ENCODE measurements at places on chromosomes 5 and 9. TPM values are rescaled to one million over a fixed set of nuclear protein-coding genes. Genes with fewer than 3 reads are reported as not detected.

- H3K27me3 ChIP-seq: no peaks in the 10 kb centered on the region
- no peak overlapping the region for H3K27ac ChIP-seq
- H3K4me1 ChIP-seq: no peaks in the 10 kb centered on the region
- no peak overlapping the region for H3K4me3 ChIP-seq
These were observed 25.3 kb downstream of the GLRA1 start for GRCh38 chr5:151899399-151899798.

DNA sequence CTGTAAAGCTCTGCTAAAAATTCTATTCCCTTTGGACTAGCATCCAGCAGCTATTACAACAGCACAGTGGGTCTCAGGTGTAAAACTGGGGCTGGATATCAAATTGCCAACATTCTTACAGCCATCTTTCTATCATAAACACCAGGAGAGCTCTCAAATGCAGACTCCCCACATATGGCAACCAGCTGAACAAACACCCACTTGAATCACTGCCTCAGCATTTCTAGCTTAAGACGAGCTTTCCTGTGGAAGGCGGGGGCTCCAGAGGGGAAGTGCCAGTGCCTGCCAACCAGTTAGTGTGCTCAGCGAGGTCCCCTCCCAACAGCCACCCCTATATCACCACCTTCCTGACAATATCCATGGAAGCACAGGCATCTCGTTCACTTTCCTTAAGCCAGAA is 62.2 kb downstream of the IPPK start:
- no peak for DNase-seq
- no peaks in the 10 kb centered on the region for H3K4me1 ChIP-seq
- H3K4me3 ChIP-seq: no peak overlapping the region
- no peaks in the 10 kb centered on the region for H3K27me3 ChIP-seq

DNA sequence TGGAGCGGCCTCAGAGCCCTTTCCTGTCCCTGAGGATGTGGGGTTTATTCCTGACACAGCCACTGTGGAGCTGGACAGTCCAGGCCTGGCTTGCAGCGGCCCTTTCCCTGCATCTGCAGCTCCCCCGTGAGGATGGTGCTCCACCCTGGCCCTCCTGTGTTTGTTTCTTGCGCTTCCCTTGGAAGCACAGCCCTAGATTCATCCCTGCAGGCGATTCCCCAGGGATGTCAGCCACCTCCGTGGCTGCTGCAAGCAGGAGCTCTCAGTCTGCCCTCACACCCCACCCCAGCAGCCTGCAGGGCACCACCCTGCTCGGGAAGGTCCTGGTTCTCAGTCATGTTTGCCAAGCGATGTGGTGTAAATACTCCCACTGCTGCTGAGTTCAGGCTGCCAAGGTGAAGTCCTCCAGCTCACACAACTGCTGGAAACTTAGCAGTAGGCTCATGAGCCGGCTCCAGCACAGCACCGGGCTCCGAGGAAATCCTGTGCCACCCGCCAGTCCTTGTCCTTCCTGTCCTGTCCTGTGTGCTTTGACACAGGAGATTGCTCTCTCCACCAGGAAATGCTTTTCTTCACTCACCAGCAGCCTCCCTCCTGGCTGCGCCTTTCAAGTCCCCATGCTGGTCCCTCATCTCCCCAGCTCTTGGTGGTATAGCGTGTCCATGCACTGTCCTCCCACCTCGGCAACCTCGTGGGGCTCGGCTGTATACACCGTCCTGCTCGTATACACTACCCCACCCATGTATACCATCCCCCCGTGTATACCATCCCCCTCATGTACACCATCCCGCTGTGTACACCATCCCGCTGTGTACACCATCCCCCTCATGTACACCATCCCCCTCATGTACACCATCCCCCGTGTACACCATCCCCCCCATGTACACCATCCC is 16.2 kb downstream of the ROPN1L start:
- H3K4me1 ChIP-seq: no peaks in the 10 kb centered on the region
- H3K27ac ChIP-seq: no peak overlapping the region
- H3K27me3 ChIP-seq: no peaks in the 10 kb centered on the region

GRCh38 chr5:6579535-6579934 is 53.3 kb downstream of the NSUN2 start:
- H3K4me1 ChIP-seq: peaks cover 4% of the 10 kb centered on the region
- no peak overlapping the region for H3K27ac ChIP-seq
- no peak for DNase-seq
- no peaks in the 10 kb centered on the region for H3K27me3 ChIP-seq
- no peaks in the 10 kb centered on the region for H3K36me3 ChIP-seq

DNA sequence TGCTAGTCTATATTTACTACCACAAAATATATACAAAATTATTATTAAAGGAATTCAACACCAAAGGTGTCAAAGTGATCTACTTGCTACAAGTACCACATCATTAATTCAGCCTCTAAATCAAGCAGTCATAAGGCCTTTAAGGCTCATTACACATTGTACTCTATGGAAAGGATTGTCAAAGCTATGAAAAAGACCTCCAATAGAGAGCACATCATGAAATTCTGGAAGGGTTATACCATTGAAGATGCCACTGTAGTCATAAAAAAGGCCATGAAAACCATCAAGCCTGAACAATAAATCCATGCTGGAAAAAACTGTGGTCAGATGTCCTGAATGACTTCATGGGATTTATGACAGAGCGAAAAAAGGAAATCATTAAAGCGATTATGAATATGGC is 708.0 kb upstream of the FAM174A start:
- no peaks in the 10 kb centered on the region for H3K4me1 ChIP-seq
- no peak overlapping the region for H3K4me3 ChIP-seq
- no peak for DNase-seq
- no peak overlapping the region for H3K27ac ChIP-seq
- no peaks in the 10 kb centered on the region for H3K36me3 ChIP-seq
- no peaks in the 10 kb centered on the region for H3K27me3 ChIP-seq

- H3K4me1 ChIP-seq: peaks cover 7% of the 10 kb centered on the region
- no peak overlapping the region for H3K4me3 ChIP-seq
- no peaks in the 10 kb centered on the region for H3K27me3 ChIP-seq
- H3K27ac ChIP-seq: no peak overlapping the region
These were observed 23.4 kb downstream of the PCA3 start for GRCh38 chr9:76787677-76788076.

GRCh38 chr9:122016744-122017143 is 76.4 kb downstream of the TTLL11 start:
- DNase-seq: peak; percentile 63
- no peak overlapping the region for H3K27ac ChIP-seq
- H3K4me3 ChIP-seq: no peak overlapping the region
- peaks cover 4% of the 10 kb centered on the region for H3K4me1 ChIP-seq
- H3K27me3 ChIP-seq: no peaks in the 10 kb centered on the region
- H3K36me3 ChIP-seq: no peaks in the 10 kb centered on the region

GRCh38 chr5:116042375-116042774 is 10.1 kb downstream of the ARL14EPL start:
- no peak for DNase-seq
- H3K4me1 ChIP-seq: peaks cover 21% of the 10 kb centered on the region
- H3K36me3 ChIP-seq: no peaks in the 10 kb centered on the region
- H3K4me3 ChIP-seq: no peak overlapping the region
- no peak overlapping the region for H3K27ac ChIP-seq
- no peaks in the 10 kb centered on the region for H3K27me3 ChIP-seq

GRCh38 chr9:88291856-88292255 is 96.4 kb upstream of the SPIN1 start:
- H3K27ac ChIP-seq: no peak overlapping the region
- no peaks in the 10 kb centered on the region for H3K4me1 ChIP-seq
- no peaks in the 10 kb centered on the region for H3K27me3 ChIP-seq

DNA sequence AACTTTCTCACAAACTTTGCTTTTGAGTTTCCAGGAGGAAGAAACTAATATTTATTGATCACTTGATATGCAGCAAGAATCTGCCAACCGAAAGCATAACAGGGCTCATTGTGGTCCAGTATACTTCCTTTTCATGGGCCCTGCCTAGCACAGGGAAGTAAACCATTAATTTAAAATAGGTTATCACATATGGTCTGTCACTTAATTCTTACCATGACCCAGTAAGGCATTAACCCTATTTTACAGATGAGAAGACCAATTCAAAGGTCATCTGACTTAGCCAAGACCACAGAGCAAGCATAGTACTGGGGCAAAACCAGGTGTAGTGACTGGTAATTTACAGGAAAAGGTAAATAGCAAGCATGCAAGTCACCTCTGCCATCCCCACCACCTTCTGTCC is 336.9 kb upstream of the DMAC1 start:
- H3K36me3 ChIP-seq: no peaks in the 10 kb centered on the region
- H3K27me3 ChIP-seq: no peaks in the 10 kb centered on the region
- no peak overlapping the region for H3K4me3 ChIP-seq
- DNase-seq: no peak

DNA sequence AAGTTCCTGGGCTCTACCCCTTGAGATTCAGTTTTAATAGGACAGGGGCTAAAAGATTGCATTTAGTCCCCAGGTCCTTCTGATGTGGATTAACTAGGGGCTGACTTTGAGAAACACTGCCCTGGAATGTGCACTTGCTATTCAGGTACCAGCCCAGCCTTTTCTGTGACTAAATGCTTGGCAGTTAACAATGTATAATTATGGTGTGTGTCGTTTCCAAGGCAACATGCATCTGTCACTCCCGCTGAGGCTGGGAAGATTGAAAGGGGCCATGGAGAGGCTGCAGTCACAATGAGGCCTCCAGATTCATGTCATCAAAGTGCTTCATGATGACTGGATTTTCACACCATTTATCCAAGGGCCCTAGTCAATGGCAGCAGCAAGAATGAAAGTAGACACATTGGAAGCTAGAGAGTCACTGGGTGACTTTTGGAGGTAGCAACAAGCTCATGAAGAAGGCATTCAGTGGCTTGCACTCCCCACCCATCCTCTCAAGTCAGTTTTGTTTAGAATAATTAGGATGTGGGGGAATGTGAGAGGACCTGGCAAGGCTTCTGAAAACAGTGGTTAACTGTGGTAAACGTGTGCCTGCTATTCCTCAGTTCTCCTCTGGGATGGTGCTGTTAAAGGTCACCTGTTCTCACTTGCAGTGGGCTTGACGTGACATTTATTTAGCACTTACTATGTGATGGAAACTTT is 28.3 kb downstream of the RAI14 start:
- no peaks in the 10 kb centered on the region for H3K36me3 ChIP-seq
- no peak for DNase-seq
- no peak overlapping the region for H3K4me3 ChIP-seq

DNA sequence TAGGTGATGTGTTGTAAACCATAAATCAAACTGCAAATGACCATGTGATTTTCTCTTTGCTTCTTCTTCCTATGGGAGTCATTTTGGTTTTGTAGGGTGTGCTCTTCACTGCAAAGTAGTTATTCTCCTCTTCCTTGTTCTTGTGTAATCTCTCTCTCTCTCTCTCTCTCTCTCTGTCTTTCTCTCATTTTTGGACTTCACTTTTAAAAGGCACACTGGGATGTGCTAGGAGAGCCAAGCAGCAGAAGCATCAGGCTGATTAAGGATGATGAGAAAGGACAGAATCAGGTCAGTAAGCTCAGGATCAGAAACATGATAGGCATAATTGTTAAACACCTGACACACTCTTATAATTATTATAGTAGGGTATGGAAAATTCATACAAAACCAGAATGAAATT is 505.3 kb upstream of the ZNF608 start:
- H3K36me3 ChIP-seq: no peaks in the 10 kb centered on the region
- H3K27me3 ChIP-seq: no peaks in the 10 kb centered on the region
- H3K4me3 ChIP-seq: no peak overlapping the region

DNA sequence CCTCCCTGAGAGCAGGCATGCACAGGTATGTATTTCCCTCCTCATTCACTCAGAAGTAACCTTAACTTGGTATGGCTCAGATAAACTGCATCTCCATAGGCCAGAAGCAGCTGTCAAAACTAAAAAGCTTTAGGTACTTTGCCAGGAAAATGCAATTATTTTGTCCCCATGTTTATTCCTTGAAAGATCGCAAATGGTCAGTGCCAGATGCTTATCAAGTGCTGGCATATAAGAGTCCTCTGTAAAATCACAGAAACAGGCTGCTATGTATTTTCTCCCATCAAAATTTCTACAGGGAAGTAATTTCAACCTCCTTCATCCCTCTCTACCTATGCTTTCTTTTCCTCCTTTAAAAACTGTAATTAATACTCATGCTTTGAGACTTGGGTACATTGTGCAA is 12.7 kb downstream of the PCDHAC2 start:
- H3K27me3 ChIP-seq: 0 out of 2 replicates have a peak, but pooled peaks cover 3% of the 10 kb centered on the region
- no peak overlapping the region for H3K4me3 ChIP-seq
- no peak overlapping the region for H3K27ac ChIP-seq
- no peaks in the 10 kb centered on the region for H3K4me1 ChIP-seq
- no peaks in the 10 kb centered on the region for H3K36me3 ChIP-seq

DNA sequence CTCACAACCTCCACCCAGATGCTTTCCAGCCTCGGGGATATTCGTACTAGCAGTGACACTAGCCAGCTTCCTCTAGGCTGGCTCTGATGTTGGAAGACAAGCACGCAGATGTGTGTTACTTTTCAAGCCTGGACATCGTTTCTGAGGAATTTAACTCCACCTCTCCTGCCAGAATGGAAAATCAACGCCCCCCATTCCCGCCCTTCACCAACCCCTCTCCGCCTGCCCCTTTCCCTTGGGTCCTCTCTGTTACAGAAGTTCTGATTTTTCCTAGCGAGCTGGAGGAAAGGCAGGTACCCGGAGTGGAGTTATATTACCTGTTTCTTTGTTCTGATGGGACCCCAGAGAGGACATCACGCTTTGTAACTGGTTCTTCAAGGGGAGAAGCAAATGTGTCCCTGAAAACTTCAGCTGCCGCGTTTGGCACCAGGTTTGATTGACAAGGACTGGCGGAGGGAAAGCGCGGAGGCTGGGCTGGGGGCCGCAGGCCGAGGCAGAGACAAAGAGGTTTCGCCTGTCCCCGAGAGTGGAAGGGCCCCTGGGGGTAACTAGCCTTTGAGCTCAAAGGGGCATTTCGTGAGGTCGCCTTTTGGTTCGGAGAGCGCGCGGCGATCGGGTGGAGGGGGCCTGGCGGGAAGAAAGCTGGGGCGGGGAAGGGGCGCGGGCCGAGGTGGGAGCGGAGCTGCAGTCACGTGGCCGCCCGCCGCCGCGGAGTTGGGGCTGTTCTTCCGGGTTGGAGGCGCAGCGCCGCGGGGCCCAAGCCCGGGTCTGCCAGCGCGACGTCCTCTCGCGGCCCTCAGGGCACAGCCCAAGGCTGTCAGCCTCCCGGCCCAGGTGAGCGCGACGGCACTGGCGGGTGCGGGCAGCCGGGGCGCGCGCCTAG is at the start of gene NNT:
TSS of gene NNT (plus strand) at position 720 of the 883 bp plus-strand sequence. CDS start 6,016 bp downstream, outside the sequence.
- no peaks in the 10 kb centered on the region for H3K27me3 ChIP-seq
- H3K4me3 ChIP-seq: peak within 1 kb of the TSS; percentile 88
- DNase-seq: peak; percentile 92
- peaks cover 5% of the 10 kb centered on the region for H3K36me3 ChIP-seq

DNA sequence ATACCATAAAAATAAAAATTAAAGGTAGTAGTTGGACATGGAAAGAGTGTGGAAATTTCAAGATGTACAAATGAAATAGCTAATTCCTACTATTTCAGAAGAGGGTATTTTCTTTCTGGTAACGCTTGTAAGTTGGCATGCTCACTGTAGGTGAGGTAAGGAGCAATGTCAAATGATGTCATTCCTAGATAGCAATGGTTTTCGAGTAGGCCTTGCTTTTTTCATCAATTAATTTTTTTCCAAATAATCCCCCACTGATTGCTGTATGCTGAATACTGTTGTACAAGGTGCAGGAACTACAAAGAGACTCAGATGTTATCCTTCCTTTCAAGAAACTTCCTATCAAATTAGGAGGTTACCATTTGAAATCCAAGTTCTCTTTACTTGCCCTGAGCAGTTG is 928 bp upstream of the SELENOP start:
- no peak overlapping the region for H3K27ac ChIP-seq
- H3K27me3 ChIP-seq: no peaks in the 10 kb centered on the region
- no peak for DNase-seq
- no peaks in the 10 kb centered on the region for H3K4me1 ChIP-seq
- H3K4me3 ChIP-seq: no peak overlapping the region

Gene MARCOL
- total RNA-seq: not detected

Gene DNAI1
- total RNA-seq: 3.4 TPM

Gene MCIDAS
- 0.14 TPM for total RNA-seq

Gene RFESD
- 6.8 TPM for total RNA-seq

Gene STPG3
- total RNA-seq: 0.61 TPM

Gene FAM120A
- total RNA-seq: 79.3 TPM

Gene SPATA31E1
- total RNA-seq: not detected

Gene PRLR
- not detected for total RNA-seq

Gene PCDHA7
- not detected for total RNA-seq

Gene DMGDH
- not detected for total RNA-seq
